Stimulated activated CD8-positive, alpha-beta memory T cell treated with anti-CD3 and anti-CD28 coated beads, Interleukin-4, amount 100 ng/mL, for 1 hour (primary cell): ENCODE measurements at places on chromosomes 2 and 18.

- DNase-seq = no peak
Measured at GRCh38 chr2:118123561-118124232, 35.4 kb downstream of the INSIG2 start.

GRCh38 chr2:240500561-240501423, 57.0 kb downstream of the ANKMY1 start:
- no peak for DNase-seq

GRCh38 chr2:170783549-170783948, 13.4 kb downstream of the ERICH2 start:
- DNase-seq = no peak

- no peak for DNase-seq
Measured at GRCh38 chr2:136651456-136652010, 113.8 kb upstream of the THSD7B start.

GRCh38 chr18:8769509-8770095, 64.2 kb downstream of the MTCL1 start:
- DNase-seq = no peak

- DNase-seq = no peak
Measured at GRCh38 chr18:67417864-67418523, 98.5 kb downstream of the DSEL start.

DNA sequence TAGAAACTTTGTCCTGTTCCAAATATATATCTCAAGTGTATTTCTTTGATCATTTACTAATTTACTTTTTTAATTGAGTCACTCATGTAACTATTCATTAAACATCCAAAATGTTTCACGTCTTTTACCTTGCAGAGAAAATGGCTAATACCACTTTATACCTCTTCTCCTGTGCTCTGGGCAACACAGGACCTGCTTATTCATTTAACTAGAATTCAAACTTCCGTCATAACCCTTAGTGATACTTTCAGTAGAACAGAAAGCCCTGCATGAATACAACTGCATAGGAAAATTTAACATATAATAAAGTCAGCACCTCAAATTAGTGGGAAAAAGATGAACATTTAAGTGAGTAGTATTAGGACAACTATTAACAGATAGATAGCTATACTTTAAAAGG, 205.2 kb downstream of the MREG start:
- no peak for DNase-seq

DNA sequence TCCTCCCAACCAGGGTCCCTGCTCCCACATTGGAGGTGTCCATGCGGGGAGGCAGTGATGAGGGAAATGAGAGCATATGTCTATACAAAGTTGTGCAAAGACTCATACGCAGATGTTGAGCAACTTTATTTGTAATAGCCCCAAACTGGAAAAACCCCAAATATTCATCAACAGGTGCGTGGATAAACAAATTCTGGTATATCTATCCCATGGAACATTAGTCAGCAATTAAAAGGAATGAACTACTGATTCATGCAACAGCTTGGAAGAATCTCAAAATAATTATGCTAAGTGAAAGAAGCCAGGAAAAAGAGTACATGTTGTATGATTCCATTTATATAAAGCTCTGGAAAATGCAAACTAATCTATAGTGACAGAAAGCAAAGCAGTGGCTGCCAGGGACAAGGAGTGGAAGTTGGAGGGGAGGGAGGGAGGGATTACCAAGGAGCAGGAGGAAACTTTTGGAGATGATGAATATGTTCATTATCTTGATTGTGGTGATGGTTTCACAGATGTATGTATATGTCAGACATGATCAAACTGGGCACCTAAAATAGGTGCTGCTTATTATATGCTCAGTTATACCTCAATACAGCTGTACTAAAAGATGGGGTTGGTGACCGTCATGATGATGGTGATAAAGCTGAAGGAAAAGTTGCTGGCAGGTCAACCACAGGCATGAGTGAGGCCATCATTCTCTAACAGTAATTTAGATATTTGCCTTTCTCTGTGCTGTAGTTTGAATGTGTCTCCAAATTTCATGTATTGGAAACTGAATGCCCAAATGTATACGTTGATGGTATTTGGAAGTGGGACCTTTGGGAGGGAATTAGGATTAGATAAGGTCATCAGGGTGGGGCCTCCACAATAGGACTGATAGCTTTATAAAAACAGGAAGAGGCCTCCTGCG, 270.9 kb downstream of the CYP26B1 start:
- DNase-seq = no peak

GRCh38 chr18:21826641-21827302, 86.2 kb downstream of the MIB1 start:
- DNase-seq = no peak

DNA sequence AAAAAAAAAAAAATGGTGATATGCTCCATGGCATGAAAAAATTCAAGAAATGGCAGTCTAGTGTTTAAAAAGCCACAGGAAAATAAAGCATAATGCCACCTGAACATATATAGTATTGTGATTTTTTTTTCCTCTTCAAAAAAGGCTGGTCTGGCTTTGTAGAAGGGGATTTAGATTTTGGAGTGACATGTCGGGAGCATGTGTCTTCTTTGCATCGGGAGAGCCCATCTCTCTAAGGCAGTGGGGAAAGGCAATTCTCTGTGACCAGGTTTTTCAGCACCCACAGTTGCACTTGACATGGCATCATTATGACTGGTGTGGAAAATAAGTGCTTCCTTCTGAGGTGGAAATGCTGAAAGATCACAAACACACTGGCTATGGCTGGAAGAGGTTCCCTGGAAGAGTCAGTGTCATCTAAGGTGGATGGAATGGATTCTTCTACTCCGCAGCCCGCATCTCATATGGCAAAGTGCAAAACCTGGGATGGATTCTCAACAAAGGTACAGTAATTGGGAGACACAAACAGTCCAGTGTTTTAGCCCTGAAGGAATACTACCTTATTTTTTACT, 172.5 kb downstream of the AGAP1 start:
- no peak for DNase-seq

GRCh38 chr2:238717084-238717483, 130.8 kb upstream of the TWIST2 start:
- no peak for DNase-seq

- DNase-seq = no peak
Measured at GRCh38 chr2:239558661-239559060, 157.8 kb upstream of the HDAC4 start.

GRCh38 chr2:191675807-191676721, 1.9 kb upstream of the NABP1 start:
- no peak for DNase-seq

- DNase-seq = no peak
Measured at GRCh38 chr2:73281244-73281643, 3.0 kb downstream of the FBXO41 start.

- DNase-seq = no peak
Measured at GRCh38 chr2:9300829-9301453, 94.3 kb downstream of the ASAP2 start.

DNA sequence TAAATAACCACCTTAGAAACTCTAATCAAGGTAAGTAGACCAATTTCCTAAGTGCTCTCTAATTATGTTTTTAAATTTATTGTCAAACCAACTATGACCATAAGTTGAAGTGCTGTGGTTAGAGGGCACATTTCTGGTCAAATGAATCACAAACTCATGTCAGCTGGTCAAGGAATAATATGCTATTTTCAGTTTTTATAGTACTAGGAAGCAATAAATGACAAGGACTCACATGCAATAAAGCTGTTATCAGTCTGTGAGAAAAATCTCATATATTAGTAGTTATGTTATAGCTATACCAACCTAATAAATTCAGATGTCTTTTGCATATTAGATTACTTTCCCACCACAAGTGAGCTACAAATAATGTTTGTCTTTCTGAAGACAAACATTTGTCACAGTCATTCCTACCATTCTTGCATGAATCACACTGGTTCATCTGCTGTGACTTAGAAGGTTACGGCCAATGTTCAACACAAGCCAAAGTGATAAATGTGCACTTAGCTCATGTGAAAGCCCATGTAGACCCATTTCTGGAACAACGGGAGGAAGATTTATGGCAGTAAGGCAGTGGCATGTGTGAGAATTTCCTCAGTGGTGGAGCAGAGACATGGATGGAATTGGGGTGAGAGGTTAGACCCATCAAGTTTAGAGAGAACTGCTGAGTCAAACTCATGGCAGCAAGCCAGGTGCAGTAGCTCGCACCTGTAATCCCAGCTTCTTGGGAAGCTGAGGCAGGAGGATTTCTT, 27.4 kb upstream of the CCNYL1 start:
- DNase-seq = no peak

DNA sequence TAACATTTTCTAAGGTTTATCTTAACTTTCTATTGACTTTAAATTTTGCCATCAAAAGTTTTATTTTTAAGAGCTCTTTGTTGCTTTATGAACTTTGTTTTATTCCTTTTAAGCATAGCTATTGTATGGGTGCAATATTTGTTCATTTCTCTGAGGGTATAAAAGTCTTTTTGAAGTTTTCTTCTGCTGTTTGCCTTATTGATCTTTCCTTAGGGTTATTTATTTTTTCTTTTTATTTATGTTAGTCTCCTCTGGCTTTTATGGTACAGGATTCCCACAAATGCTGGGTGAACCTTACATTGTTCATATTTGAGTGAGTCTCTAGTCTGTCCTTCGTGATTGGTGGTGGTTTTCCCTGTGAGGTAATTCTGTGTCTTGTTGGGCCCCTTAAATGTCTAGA, 68.4 kb downstream of the PARD3B start:
- DNase-seq = no peak

DNA sequence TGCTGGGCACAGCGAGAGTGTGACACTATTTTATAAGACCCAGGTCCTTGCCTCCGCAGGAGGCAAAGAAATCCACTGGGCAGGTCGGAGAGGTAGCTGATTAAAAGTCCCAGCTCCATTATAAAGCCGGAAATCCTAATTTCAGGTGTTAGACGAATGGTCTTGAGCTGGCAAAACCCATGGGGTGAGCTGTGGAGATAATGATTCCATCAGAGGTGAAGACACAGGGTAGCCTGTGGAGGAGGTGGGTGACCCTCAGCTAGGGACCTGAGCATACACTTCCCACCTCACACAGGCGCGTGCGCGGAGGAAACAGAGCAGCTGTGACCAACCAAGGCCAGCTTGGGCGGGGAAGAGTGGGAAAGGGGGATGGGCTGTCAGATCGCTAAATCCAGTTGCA, 201.7 kb upstream of the CXCR4 start:
- no peak for DNase-seq

DNA sequence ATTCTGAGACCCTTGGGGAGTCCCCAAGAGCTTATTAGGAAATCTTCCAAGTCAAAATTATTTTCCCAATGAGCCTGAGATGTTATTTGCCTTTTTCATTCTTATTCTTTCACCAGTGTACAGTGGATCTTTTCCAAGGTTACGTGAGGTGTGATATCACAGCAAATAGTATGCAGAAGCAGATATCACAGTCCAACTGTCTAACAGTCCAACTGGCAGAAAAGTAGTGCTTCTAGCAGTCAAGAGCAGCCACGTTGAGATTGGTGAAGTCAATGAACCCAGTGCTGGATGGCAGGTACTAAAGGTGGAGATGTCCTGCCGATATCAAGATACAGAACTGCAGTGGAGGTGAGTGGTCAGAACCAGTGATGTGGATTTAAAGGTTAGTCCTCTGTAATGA, 78.9 kb upstream of the ZNF397 start:
- DNase-seq = no peak

GRCh38 chr2:20653695-20654534, 3.0 kb upstream of the HS1BP3 start:
- no peak for DNase-seq

DNA sequence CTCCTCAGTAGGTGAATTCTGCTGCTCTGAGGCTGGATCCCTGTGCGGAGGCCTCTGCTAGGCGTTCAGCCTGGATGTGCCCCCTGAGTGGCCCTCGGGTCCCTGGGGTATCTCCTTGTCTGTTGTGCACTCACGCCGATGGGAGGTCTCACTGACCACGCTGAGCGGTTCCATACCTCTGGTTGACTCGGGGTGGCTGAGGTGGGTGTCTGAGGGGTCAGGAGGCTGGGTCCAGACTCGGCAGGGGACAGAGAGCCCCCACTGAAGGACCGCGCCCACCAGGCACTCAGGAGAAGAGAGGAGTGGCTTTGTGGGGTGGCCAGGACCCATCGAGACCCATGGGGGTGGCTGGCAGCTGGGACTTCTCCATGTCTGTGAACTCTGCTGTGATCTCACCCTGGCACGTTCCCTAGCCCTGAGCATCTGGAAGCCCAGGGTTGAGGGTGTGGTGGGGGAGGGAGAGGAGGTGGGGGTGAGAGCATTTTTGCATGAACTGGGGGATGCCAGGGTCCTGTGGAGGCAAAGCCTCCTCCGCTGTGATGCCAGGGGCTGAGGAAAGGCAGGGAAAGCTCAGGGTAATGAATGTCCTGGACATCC, 53.7 kb downstream of the TWIST2 start:
- DNase-seq = no peak

GRCh38 chr18:79955302-79956075, 4.0 kb upstream of the SLC66A2 start:
- DNase-seq = no peak

- DNase-seq = no peak
Measured at GRCh38 chr2:102397209-102397608, 25.8 kb upstream of the IL18RAP start.

DNA sequence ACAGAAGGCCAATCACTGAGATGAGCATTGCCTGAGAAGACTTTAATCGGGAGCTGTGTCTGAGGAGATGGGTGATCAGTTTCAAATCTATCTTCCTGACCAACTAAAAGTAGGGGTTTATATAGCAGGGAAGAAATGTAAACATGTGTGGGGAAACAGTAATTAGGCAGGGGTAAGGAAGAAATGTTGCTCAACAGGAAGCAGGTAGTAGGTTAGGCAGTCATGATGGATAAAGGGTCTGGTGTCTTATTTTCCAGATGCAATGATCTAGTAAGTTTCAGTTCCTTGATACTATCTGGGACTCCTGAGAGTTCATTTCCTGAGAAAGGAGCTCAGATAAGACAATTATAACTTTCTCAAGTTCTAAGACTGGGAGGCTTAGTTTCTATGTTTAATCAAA, 33.8 kb upstream of the DNAJC10 start:
- DNase-seq = no peak

- no peak for DNase-seq
Measured at GRCh38 chr2:118865106-118865505, 17.7 kb upstream of the EN1 start.

GRCh38 chr2:169077674-169078240, 8.4 kb downstream of the DHRS9 start:
- no peak for DNase-seq

DNA sequence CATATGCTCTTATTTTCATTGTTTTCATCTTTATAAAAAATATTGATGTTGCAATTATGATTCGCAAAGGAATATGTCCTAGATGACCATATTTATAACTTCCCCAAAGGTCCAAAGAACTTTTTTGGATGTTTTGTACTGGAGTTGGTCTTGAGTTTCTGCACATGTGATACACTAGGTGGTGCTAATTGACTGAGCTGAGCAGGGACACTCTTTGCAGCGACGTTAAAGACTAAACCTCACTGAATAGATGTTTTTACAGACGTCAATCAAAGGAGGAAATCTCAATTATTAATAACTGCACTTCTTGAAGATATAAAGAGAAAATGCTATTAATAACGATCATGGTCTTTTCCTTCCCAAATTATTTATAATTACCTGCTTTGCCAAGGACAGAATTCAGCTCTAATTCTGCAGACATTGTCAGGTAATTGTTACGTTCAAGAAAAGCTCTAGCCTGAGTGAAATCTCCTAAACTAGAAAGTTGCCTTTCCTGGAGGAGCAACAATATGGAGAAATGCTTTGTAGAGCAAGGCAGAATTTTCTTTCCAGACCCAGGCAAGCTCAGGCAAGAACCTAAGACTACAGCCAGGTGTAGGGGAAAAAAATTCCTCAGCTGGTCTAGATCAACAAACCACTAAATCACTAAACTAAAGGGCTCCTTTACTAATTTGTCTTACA, 119.3 kb upstream of the RBBP8 start:
- no peak for DNase-seq

GRCh38 chr2:75076088-75076487, 117.6 kb downstream of the POLE4 start:
- no peak for DNase-seq

GRCh38 chr2:178426388-178426787, 24.6 kb downstream of the PRKRA start:
- DNase-seq = no peak
